ENCODE measurements at places on chromosomes 2 and 18. TPM values are rescaled to one million over a fixed set of nuclear protein-coding genes. Genes with fewer than 3 reads are reported as not detected.

The ACYP2 gene
- total RNA-seq: 12.0 TPM

The COL4A3 gene
- not detected for total RNA-seq

The DSC3 gene
- not detected for total RNA-seq

- no peak for DNase-seq
These were observed 98.3 kb downstream of the MYCN start for GRCh38 chr2:16038621-16039020.

DNA sequence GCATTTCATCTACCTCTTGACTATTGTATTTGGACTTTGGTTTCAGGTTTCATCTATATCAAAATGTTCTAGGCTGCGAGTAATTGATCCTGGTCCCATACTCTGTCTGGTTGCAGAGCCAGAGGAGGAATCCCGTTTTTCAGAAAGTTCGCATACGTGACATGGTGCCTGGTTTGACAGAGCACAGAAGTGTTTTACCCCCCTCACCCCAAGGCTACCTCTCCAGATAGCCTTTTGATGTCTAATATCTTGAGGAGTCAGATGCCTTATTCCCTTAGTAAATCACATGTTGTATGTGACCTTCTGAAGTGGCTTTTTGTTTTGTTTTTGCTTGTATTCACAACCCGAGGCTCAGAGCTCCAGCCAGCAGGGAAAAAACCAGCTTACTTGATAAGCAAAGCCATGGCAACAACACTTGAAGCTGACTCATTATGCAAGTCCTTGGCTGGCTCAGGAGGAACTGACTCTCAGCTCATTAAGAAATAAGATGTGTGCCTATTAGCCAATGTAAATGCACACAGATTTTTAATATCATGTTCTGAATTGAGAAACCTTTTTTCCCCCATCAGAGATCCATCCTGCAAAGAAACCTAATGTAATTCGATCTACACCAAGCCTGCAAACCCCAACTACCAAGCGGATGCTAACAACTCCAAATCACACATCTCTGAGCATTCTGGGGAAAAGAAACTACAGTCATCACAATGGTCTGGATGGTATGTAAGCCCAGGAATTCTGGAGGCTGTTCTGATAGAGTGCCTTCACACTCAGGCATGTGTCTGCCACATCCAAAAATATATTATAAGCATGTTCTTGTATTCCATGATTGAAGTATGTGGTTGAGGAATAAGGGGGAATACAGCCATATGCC, 41.4 kb downstream of the OXER1 start:
- DNase-seq: peak; percentile 68

- peak; percentile 43 for DNase-seq
These were observed 48.9 kb downstream of the LDLRAD4 start for GRCh38 chr18:13267431-13267873.

- DNase-seq: no peak
These were observed 45.6 kb upstream of the NEDD4L start for GRCh38 chr18:57998461-57998860.

DNA sequence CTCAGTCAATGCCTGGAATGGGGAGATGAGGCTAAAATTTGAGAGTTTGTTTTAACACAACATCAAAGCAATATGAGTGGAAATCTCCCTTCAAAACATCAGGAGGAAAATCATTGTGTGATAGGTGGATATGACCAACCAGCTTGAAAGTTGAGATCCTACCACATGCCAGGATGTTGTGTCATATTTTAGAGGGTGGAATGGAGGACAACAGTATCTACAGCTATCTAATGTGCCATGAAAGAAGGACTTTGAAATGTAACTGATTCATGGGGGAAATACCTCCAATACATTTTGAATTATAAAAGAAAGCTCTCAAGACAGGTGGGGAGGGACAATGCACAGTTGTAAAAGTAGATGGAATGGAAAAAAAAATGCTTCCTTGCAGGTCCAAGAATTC, 87.8 kb downstream of the SP100 start:
- no peak for DNase-seq

GRCh38 chr2:205077159-205077558, 531.9 kb downstream of the PARD3B start:
- no peak for DNase-seq

DNA sequence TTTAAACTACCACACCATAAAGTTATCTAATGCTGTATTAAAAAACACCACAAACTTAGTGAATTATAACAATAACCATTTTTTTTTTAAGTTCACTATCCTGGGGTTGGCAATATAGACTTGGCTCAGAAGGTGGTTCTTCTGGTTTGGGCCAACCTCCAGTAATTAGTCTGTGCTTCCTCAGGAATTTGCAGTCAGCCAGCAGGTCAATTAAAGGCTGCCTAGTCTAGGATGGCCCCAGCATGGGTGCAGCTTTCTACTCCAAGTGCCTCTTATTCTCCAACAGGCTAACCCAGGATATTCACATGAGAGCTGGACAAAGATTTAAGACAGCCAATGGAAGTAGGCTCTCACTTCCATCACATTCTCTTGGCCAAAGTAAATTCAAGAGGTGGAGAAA, 379.1 kb upstream of the FIGN start:
- DNase-seq: no peak

DNA sequence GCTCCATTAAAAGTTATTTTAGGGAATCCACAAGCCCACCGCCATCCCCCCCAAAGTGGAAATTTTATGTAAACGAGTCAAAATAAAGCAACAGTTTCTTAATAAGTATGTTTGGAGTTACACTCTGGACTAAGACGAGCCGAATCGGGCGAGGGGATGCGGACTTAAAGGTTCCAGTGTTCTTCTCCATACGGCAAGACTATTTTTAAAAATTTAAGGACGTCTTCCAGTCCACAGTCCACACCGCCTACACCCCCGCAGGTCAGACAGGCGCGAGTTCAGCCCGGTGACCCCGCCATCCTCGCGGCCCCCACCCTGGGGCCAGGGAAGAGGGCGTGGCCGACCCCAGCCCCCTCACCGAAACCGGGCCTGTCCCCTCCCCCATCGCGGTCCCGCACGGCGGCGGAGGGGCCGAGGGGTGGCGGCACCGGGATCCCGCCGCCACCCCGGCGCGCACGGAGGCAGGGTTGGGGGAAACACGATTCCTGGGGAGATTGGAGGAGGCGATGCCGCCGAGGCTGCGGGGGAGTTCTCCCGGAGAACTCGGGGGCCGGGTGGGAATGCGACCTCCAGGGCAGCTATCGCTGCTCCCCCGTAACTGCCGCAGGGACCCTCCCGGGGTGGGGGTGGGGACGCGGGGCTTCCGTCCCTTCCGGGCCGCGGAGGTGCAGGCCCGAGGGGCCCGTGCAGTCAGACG, 24.5 kb upstream of the SMAD7 start:
- no peak for DNase-seq

GRCh38 chr2:210442878-210443277, 33.7 kb downstream of the LANCL1 start:
- DNase-seq: no peak

Data from Daoy (cell line).